ENCODE measurements at places on chromosomes 4 and X.

- no peak for DNase-seq
These were observed 80.7 kb upstream of the PRPS1 start for GRCh38 chrX:107547621-107548020.

GRCh38 chr4:95524184-95524583 lies 24.6 kb downstream of the UNC5C start:
- no peak for DNase-seq

- DNase-seq, result no peak
These were observed 283.6 kb downstream of the RPA4 start for GRCh38 chrX:97167333-97167732.

DNA sequence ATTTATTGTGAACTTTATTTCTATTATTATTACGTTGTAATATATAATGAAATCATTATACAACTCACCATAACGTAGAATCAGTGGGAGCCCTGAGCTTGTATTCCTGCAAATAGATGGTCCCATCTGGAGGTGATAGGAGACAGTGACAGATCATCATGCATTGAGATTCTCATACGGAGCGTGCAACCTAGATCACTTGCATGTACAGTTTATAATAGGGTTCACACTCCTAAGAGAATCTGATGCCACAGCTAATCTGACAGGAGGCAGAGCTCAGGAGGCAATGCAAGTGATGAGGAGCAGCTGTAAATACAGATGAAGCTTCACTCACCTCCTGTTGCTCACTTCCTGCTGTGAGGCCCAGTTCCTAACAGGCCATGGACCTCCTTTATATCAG lies 2170.2 kb downstream of the PCDH7 start:
- DNase-seq, result no peak

- DNase-seq, result no peak
These were observed 223.9 kb downstream of the CAMK2D start for GRCh38 chr4:113537628-113538027.

DNA sequence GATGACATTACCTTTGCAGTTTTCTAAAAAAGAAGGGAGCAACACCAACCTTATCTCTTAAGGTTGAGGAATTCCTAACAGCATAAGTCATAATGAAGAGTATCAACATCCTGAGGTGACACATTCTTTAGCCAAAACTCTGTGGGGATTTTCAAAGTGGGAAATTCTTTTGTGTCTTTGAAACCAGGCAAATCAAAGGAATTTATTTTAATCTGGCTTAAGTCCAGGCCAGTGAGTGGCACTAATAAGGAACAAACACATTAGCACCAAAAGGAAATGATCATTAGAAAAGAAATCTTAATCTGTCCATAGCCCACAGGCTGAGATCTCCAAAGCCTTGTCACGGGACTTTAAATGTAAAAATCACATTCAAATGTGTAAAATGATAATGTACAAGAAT lies 110.1 kb downstream of the LARP7 start:
- no peak for DNase-seq

DNA sequence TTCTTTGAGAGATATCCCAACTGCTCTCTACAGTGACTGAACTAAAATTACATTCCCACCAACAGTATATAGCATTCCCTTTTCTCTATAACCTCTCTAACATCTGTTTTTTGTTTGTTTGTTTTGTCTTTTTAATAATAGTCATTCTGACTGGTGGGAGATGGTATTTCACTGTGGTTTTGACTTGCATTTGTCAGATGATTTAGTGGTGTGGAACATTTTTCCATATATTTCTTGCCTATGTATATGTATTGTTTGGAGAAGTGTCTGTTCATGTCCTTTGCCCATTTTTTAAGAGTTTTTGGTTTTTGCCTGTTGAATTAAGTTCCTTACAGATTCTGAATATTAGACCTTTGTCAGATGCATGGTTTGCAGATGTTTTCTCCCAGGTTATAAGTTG lies 9.0 kb downstream of the USO1 start:
- DNase-seq, result no peak

GRCh38 chr4:120005527-120005926 lies 61.1 kb downstream of the MAD2L1 start:
- DNase-seq, result no peak

DNA sequence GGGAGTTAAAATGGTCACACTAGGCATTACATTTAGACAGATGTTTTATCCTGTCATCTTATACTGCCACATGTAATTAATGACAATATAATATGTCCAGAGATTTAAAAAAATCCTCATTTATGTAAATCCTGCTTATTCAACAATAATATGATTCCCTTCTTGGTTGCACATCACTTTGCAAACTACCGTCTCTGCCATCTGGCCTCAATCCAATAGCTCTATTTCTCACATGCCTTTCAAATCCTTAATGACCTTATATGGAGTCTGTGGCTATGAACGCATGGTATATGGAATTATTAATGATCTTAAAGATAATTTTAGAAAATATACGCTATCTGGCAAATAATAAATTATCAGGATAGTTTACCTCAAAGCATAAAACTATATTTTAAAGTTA lies 144.5 kb downstream of the NPNT start:
- DNase-seq, result no peak

DNA sequence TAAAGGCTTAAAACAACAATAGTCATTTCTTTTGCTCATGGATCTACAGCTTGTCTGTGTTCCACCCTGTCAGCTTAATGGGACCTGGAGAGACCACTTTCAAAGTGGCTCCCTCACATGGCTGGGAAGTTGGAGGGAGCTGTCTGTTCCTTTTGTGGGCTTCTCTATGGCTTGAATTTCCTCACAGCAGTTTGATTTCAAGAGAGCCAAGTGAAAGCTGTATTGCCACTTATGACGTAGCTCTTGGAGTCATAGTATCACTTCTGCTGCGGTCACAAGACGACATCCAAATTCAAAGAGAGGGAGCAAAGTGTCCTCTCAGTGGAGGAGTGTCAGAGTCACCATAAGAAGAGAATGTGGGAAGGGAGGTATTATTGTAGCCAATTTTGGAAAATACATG lies 22.7 kb upstream of the ACSL1 start:
- DNase-seq, result no peak

Measured in activated CD4-positive, alpha-beta T cell treated with anti-CD3 and anti-CD28 coated beads for 48 hours (primary cell).